ENCODE measurements at places on chromosomes 16 and 17.

- no peak for DNase-seq
Observed at GRCh38 chr17:47120521-47121095, 68.5 kb downstream of the CDC27 start.

DNA sequence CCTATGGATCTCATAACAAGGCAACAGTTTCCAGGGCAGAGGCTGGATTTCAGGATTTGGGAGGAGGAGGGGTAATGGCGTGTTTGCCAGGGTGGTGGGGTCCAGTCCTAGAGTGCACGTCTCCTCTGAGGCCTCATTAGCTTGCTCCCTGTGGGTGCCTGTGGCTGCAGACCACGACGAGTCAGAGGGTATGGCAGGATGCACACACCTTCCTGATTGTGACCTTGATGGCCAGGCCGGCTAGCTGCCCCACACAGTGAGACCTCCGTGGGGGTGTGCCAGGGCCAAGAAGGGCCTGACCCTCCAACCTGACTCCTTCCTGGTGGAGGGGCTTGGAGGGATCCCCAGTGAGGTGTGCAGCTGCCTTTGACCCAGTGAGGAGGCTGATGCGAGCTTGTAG, 4.0 kb upstream of the SMTNL2 start:
- no peak for DNase-seq

DNA sequence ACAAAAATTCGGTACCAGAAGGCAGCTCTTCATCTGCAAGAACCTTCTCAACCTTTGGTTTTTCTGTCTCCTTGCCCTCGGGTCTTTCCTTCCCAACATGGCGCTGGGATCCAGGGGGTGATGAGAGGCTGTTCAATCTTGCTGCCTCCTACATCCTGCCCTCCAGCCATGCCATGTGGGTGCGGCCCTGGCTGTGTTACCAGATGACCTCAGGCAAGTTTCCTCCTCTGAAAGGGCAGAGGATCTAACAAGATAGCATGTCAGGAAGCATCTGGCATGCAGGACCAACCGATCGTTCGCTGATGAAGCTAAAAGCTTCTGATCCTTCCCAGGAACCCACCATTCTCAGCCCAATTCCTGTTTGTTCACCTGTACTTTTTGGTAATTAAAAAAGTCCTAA, 36.8 kb upstream of the BCAR1 start:
- no peak for DNase-seq

DNA sequence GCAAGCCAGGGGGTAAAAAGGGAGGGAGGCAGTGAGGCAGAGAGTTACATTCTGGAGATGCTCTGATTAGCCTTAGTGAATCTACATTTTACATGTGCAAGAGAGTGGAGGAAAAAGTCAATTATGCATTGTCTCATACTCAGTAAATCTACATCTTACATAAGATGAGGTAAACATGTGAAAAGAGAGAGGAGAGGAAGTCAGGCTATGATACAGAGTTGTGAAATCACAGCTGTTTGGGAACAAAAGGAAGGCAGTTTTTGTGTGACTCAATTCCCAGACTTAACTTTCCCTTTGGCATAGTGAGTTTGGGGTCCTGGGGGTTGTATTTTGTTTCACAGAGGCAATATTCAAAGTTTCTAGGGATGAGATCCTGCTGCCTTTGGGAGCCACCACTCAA, 67.8 kb downstream of the GP2 start:
- no peak for DNase-seq

GRCh38 chr17:10061111-10061845, 137.1 kb downstream of the GAS7 start:
- DNase-seq: no peak

DNA sequence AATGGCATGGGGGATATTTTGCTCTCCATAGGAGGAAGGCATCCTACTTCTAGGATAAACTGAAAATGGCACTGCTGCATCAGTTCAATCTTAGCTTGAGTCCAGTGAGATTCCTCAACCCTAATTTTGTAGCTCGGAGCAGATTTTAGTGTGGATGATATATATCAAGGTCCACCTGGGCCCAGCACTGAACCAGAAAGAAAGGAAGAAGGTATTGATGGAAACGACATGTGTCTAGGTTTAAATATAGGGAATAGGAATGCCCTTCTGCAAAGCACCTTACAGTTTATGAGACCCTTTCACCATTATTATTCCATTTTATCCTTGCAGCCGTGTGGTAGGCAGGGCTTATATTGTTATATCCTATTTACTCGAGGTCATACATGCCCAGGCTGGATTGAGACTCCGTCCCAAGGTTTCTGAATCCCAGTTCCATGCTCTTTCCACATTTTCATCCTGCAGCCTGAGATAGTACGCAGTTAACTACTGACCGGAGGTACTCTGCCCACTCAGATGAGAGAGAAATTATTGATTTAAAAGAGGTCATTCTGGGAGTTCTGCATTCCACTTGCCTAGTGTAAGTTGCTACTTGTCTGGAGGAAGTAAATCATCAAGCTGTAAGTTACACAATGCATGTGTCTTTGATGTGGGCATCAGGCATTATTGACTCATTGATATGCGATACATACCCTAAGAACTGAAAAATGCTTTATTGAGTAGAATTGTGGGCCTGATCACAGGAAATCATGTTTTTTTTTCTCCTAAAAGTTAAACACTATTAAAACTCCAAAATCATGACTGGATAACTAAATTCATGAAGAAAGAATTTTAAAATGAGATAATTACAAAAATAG, 10.1 kb downstream of the KRT39 start:
- DNase-seq: peak; percentile 99

DNA sequence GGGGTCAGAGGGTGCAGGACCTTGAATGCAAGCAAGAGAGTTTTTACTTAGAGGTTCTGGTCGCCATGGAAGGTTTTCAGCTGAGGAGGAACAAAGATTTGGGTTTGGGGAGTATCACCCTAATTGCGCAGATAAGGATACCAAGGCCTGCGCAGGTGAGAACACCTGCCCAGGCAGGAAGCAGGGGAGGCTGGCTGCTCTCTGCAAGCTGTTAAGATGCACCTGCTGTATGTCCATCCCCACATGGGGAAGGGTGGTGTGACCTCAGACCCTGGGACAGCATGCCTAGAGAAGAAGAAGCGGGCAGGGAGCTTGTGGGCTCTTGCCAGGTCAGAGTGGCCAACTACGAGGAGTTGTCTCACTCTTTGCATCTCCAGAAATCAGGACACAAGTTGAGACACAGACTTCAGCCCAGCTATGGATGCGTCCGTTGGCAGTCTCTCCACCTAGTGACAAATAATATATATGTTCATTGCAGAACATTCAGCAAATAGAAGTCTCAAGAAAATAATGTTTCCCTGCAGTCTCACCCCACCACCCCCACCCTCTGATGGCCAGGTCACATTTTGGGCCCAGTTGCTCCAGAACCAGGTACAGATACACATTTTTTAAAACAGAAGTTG, 77.7 kb downstream of the SREBF1 start:
- no peak for DNase-seq

- DNase-seq: no peak
Observed at GRCh38 chr16:21326459-21326858, 48.4 kb upstream of the CRYM start.

- no peak for DNase-seq
Observed at GRCh38 chr16:86826941-86827340, 248.6 kb downstream of the FOXL1 start.

DNA sequence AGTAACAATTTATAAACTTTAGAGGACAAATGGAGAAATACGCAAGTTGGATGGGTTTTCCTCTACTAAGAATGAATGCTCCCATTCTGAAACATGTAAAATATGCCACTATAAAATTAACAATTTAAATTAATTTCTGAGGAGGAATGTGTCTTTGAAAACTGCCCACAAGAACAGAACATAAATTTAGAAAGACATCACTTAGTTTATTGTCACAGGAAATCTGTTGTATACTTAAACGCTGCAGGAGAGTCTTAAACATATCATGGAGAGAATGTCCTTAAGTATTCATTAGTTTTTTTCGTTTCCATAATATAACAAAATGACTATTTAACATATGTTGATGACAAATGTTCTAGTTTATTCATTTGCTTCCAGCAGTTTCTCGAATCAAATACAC, 29.6 kb downstream of the USP32 start:
- DNase-seq: no peak

DNA sequence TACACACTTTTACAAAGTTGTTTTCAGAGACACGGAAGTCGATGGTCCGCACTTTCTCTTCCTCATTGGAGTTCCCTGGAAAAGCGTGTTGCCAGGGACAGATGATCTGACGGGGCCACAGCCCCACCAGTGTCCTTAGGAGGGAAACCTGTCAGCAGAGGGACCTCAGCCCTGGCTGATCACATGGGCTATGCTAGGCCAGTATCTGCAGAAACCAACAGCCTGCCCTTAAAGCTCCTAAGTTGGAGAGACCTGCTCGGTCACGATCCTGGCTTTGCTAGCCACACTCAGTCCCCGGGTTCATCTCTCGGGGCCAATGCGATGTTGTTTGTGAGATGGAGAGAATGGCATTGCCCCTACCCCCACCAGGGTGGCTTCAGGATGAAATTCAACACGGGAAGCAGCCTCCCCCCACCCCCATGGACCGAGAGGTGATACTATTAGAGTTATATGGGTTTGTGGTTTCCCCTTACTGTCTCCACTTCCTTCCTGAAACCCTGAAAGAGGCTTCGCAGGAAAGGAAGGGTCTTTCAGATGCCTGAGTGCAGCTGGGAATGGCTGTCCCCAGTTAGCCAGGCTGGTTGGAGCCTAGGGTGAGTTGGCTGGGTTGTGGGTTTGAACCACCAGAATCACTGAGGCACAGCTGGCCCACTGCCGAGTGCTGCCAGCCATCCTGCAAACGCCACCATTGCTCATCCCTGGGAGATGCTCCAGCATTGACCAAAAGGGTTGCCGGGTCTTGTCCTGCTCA, 16.6 kb downstream of the RMI2 start:
- DNase-seq: no peak

DNA sequence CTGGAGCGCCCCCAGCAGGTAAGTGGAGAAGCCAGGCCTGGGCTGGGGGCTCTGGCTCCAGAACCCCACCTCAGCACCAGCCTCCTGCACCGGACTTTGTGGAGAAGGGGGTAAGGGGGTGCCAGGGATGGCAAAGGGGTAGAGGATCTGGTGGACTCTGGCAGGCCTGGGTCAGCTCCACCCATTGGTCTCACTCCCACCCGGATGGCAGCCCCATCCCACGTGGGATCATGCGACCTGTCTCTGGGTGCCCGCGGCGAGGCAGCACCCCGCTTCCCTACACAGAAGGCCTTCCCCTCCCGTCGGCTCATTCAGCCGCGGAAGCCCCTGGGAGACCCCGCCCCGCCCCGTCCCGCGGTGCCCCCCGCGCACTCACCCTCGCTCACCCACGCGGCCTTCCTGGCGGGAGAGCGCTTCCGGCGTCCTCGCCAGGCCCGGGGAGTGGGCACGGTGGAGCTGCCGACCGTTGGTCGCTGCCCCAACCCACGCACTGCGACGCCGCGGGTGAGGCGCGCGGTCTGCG, 498 bp upstream of the PLEKHG4 start:
- no peak for DNase-seq

- DNase-seq: peak; percentile 52
Observed at GRCh38 chr17:66522591-66523272, 220.3 kb downstream of the PRKCA start.

- DNase-seq: peak; percentile 37
Observed at GRCh38 chr16:3094289-3095027, 4.6 kb downstream of the ZSCAN10 start.

DNA sequence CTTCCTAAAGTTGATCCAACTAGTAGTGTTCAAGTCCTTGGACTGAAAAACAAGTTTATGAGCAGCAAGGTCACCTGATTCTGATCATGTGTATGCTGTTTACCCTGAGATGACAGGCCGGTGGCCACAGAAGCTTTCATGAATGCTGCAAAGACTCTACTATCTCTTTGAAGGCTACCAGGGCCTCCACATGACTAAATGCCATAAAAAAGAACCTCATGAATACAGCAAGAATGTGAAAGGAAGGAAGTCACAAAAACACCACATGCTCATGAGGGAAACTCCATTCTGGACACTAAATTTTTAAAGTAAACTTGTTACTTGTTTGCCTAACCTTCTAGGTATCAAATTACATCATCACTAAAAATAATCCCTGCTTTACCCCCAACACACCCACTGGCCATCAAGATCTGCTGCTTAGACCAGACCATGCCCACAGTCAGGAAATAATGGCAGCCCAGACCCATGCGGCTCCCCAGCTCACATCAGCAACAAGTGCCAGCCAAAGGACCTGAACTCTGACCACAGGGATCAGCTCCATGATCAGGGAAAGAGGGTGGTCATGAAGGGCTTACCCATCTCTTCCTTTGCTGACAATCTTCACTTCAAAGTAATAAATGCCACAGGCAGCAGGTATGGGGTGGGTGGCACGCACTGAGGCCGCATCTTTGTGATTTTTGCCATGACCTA, 1.4 kb downstream of the RANBP10 start:
- no peak for DNase-seq

GRCh38 chr16:77596261-77596660, 126.1 kb upstream of the NUDT7 start:
- DNase-seq: peak; percentile 52

- no peak for DNase-seq
Observed at GRCh38 chr17:55278173-55278961, 13.6 kb downstream of the HLF start.

GRCh38 chr17:16422416-16422815, 7.0 kb downstream of the TRPV2 start:
- no peak for DNase-seq

DNA sequence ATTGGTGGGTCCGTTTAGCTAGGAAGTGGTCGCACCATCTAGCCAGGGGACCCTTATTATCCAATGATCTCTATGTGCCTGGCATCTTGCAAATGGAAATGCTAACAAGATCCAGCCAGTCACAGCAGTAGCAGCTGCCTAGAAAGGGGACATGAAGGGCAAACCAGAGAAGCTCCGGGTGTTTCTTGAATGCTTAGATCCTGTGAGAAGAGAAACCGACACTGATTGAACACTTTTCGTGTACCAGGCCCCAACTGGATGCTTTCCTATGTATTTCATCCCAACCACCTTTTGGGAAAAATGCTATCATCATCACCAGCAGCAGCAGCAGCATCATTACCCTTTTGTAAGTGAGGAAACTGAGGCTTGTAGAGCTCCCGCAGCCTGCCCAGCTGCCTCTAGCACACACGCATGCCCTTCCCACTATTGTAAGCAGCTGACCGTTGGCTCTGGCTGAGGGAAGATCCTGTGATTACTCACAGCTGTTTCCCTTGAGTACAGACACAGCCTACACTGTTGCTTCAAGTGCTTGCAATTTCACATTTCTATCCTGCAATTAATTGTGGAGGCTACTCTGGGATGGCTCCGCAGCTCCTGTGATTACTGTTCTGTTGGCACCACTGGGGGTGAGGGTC, 180.7 kb upstream of the CACNG5 start:
- DNase-seq: peak; percentile 37
